ENCODE measurements at places on chromosomes 11 and 22.

DNA sequence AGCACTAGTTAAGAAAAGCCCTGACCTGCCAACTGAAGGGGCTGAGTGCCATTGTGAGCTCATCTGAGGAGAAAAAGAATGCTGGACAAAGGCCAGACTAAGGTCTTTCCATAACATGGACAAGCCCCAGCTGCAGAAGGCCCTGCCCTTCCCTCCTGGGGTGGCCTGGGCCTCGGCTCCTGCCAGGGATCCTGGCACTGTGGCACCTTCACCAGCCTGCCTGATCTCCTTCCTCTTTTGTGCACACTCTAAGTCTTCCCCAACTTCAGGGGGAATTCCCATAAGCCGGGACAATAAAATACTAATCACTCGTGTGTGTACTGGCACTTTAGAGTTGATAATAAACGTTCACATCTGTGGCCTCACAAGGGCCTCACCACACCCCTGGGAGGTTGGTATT lies 9.9 kb downstream of the TMPRSS13 start:
- DNase-seq, result no peak

DNA sequence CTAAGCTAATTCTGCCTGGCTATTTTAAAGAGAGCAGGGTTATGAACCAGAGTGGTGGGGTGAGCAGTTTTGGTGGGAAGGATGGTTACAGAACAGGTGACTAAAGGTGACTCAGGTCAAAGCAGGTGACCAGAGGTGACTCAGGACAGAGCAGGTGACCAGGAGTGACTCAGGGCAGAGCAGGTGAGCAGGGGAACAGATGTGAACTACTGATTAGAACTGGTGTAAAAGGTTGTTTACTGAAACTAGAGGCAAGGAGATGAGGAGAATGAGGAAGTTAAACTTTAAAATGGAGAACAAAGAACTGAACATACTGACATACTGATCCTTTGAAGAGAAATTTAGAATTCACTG lies 15.4 kb upstream of the HYLS1 start:
- no peak for DNase-seq

- DNase-seq, result no peak
These were observed 10.2 kb upstream of the SSTR3 start for GRCh38 chr22:37222440-37222971.

- DNase-seq, result no peak
These were observed 1.2 kb downstream of the DGCR2 start for GRCh38 chr22:19120829-19121630.

GRCh38 chr11:1520663-1521267 lies 34.2 kb upstream of the MOB2 start:
- no peak for DNase-seq

- no peak for DNase-seq
These were observed 267.2 kb downstream of the RAB38 start for GRCh38 chr11:87908086-87908485.

- DNase-seq, result no peak
These were observed 1.5 kb upstream of the LARGE1 start for GRCh38 chr22:33921525-33922348.

All from NCI-H2107 (cell line).